ENCODE measurements at places on chromosomes 7 and 10.
A peak's percentile ranks its signal among the peaks of the same experiment; 100 is the strongest.

DNA sequence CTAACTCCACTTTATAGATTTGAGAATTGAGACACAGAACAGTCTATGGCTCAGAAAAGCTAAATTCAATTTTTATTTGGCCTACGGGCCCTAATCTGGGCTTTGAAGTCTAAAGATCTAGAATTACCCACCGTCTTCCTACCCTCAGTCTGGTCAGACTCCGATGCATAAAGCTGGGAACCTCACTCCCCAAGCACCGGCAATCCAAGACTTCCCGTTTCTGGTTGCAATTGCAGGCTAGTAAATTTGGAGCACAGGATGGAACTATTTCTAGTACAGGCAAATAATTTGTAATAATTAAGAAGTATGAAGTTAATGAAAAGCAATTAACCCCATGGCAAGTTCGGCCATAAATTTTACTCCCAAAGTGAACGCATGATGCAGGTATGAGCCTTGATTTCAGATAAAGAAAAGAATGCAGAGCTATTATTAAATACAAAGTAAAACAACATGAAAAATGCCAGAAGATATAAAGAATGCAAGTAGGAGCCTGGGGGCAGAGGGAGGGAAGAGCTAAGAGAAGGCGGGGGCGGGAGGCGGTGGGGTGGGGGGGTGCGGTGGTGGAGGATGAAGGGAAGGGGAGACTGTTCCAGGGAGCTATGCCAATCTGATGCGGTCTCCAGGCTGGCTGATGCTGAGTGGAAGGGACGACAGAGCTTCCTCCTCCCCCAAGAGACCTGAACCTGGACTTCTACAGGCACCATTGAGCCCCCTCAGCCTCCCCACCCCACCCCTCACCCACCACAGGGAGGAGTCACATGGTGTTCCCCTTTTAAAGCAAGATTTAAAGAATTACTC is 45.1 kb downstream of the BPGM start:
- DNase-seq: no peak

DNA sequence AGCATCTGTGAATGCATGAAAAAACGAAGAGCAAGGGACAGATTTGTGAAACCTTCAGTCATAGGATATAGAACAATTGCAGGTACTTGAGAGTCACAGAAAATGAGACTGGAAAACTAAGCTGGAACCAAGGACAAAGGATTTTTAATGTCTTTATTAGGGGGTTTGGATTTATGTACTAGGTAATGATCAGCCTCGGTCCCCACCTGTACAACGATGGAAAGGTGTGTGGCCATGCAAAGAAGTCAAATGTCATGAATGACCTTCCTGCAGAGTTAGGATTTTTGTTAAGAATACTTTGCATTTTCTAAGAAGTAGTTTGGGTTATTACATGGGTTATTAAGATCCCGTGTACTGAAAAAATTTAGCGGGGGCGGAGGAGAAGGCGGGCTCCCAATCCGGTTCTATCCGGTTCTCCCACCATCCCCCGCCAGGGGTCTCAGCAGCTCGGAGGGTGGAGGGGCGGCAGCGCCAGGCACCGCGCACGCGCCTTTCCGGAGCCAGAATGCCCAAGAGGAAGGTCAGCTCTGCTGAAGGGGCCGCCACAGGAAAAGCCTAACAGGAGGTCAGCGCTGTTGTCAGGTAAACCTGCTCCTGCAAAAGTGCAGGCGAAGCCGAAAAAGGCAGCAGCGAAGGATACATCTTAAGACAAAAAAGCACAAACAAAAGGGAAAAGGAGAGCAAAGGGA is 327.5 kb upstream of the PLXDC2 start:
- peak; percentile 4 for DNase-seq

- DNase-seq: no peak
Measured at GRCh38 chr10:65950075-65950474, 975.8 kb upstream of the LRRTM3 start.

DNA sequence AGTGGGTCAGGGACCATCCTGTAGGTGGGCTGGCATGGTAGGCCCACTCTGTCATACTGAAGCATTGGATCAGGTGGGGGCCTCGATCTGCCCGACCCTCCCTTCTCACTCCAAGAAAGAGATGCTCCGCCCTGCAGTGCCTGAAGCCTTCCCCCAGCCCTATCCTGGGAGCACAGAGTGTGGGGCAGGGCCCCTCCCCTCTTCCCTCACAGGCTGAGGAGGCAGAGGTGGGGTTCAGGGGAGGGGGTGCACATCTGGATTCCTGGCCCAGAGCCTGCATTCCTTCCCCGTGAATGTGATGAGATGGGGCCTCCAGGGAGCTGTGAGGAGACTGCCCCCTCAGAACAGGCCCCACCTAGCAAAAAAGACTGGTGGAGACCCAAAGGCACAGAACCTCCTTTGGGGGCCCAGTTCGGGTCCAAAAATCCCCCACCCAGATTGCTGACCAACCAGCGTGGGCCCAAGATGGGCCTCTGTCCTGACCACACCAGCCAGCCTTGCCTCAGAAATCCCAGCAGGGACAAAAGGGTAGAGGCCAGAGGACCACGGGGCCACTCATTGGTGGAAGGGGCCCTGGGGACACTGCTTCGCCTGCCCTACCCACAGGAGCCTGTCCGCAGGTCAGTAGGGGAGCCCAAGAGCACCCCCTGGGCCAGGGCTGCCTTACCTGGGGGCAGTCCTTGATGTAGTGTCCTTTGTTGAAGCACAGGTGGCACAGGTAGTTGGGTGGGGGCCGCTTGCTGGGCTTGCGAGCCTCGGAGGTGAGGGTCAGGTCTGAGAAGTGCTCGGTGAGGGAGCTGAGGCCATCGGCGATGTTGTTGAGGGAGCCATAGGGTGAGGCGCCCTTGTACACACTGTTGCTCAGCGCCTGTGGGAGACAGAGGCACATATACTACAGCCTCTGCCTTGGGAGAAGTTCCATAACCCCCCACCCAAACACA is 13.3 kb downstream of the ZCCHC24 start:
- no peak for DNase-seq

DNA sequence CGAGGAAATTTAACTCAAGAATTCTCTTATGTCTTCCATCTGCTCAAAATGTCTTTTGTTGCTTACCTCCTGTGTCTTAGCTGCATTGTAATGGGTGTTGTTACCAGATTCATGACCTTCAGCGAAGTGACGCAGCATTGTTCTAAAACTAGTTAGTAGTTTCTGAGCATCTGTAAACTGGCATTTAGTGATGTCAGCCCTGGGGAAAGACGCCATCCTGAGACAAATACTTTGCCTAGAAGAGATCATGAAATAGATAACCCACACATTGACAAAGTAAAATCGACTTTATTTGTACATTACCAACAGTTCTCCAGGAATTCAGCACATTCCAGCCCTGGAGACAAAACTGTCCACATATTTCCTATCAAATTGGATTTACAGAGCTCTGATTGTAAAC is 87.8 kb downstream of the GPAM start:
- DNase-seq: no peak

DNA sequence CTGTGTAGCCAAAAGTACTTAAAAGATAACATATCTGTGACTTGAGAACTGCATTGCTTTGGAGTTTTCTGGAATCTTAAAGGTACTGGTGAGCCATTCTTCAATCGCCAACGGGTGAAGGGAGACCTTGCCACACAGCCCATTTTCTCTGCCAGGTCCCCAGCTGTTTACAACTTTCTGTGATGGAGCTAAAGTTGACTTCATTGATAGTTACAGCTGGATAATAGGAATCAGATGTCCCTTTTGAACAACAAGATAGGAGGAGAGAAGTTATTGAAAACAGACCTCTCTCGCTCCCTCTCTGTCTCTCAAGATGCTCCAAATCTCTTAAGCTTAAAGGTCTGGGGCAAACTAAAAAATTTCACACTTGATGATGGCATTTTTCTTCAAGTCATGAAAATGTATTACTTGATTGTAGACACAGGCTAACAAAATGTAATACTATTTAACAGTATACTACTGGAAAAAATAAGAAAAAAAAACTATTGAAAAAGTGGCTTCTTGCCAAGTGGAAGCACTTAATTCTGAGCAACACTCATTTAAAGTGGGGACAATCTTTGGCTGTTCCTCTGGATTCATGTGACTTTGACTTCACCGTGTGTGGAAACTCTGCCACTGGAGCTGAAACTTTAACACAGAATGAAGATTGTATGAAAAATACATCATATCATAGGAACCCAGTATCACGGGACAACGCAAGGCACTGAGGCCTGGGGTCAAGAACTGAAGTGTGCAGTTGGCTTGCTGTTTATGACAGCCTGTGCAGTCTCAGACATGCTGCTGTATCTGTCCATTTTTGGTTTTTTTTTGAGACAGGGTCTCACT is 78.4 kb upstream of the AFAP1L2 start:
- no peak for DNase-seq

- no peak for DNase-seq
Measured at GRCh38 chr7:122383934-122384333, 79.4 kb upstream of the FEZF1 start.

DNA sequence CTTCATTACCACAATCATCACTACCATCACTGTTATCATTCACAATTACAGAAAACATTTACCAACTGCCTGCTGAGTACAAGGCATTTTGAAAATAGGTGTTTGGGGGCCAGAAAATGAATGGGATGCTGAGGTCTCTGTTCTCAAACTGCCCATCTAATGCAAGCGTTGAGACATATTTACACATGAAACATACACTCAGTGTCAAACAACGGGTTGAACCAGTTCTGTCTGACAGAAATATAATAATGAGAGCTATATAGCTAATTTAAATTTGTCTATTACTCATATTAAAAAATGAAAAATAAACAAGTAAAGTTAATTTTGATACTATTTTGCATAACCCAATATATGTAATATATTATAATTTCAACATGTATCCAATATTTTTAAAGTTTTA is 303.1 kb downstream of the KCNMA1 start:
- DNase-seq: no peak

GRCh38 chr7:32319012-32319382 is 171.2 kb downstream of the LSM5 start:
- peak; percentile 25 for DNase-seq

DNA sequence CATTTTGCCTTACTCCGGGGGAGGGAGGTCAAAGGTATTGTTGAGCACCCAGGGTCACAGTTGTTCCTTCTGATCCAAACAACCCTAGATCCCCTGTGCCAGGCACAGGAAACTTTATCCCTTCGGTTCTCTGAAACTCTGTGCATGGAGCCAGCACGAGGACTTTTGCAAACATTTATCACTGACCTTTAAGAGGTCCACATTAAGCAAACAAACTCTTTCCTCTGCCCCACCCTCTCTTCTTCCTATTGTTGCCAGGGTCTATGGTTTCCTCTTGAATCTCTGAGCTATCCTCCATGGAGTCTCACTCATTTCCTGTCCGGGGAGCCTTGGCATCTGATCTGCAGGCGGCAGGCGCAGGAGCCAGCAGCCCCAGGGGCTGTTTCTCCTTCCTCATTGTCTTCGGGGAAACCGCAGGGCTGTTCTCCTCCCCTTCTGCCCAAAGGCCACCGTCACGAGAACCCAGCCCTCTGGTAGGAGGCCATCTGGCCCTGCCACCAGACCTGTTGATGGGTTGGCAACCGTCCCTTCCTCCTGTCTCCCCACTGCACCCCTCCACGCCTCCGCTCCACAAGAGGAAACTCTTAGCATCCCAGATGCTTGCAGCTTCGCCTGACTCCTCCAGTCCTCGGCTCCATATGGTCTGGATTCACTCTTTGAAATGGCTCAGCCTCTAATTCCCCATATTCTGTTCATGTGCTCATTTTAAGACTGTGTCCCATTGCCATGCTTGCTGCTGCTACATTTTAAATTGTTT is 327.3 kb upstream of the NRP1 start:
- peak; percentile 66 for DNase-seq

DNA sequence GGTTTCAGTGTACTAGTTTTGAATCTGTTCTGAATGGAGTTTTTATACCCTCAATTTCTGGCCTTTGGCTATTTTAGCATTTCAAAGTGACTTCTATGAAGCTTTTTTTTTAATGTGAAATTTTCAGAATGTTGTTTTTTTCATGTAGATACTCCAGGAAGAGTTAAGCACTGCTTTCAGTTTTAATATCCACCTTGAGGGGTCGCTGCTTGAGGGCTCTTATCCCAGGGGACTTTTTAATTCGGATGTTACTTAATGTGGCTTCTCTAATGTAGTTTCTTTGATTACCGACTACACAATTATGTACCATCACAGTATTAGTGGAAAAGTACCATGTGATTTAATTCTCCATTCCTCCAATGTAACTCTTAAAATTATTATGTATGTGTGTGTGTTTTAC is 5.2 kb downstream of the IFIT5 start:
- DNase-seq: peak; percentile 16

- no peak for DNase-seq
Measured at GRCh38 chr10:1657479-1657878, 79.8 kb downstream of the ADARB2 start.

GRCh38 chr10:89706011-89706410 is 4.6 kb downstream of the KIF20B start:
- DNase-seq: no peak

DNA sequence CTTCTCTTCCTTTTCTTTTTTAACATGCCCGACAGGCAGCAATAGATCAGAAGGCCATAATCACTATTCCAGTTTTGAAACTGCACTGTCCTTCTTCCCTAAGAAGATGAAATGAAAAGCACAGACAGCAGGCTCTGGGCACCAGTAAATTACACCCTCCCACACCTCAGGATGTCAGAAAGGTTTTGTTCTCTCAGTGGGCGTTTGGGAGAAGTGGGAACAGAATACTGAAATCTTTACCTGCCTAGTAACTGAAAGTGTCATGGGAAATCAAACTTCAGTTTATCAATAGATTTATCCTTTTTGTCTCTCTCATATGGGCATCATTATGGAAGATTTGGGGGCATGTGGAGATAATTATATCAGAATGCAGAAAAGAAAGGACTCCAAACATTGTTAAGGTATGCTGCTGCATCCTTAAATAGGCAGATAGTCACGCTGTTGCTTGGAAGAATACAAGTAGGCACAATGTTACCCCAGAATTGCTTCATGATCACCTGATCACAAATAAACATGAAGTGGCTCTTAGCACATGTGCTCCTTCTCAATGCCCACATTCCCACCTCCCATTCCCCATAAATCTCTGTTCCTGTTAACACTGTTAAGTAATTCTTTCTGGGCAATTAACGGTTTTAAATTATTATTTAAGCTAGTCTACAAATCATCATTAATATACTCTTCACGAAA is 113.3 kb downstream of the DOCK4 start:
- no peak for DNase-seq

GRCh38 chr10:6059506-6059905 is 2.7 kb downstream of the IL2RA start:
- no peak for DNase-seq
